ENCODE measurements at places on chromosomes 11 and 22.

DNA sequence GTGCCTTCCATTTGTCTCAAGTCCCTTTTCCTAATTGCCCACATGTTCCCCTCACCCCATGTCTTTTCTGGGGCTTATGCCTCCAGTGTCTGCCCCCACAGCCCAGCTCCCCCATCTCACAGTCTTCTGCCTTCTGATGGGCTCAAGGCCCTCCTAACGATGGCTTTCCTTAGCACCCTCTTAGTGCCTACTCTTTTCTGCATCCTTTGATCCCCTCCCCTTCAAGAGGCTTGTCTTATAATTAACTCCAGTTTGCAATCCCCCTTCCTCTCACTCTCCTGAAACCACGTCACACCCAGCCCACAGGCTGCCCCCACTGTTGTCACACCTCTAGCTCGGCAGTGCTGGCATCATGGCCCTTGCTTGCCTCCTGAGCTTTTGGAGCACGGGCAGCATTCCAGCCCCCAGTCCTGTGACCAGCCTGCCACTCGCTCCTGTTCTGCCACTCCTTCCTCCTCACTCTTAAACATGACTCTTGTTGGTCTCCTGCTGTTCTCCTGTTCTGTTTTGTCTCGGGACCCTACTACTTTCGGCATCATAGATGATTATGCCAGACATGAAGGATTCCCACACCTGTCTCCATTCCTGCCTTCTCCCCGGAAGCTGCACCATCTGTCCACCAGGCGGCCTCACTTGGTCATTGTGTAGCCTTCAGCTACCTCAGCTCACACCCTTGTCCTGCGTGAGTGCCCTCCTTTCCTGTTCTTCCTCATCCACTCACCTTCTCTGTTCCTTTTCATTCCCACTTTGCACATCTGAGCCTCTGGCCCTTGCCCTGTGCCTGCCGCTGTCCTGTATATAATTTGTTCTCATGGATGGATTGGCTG lies 26.1 kb downstream of the UBE2L3 start:
- no peak for DNase-seq

GRCh38 chr22:48070760-48071159 lies 1308.3 kb downstream of the TBC1D22A start:
- no peak for DNase-seq

- no peak for DNase-seq
Observed at GRCh38 chr22:26291940-26292666, 122.8 kb downstream of the SEZ6L start.

GRCh38 chr22:41919357-41920224 lies 4.7 kb upstream of the SHISA8 start:
- DNase-seq: no peak

DNA sequence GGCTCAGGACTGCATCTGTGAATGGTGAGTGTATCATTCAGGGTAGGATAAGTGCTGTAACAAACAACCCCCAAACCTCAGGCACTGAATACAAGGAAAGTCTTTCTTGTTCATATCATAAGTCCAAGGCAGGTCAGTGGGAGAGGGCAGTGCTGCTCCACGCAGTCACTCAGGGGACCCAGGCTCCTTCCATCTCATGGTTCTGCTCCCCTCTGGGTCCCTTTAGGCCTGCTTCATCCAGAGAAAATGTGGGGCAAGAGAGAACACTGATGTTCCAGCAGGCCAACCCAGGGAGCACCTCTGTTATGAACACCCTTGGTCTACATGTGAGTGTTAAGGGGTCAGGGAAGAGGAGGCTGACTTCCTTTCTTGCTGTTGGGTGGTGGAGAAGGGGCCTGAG lies 187.8 kb downstream of the CHST1 start:
- no peak for DNase-seq

GRCh38 chr11:44939673-44940395 lies 10.8 kb downstream of the TP53I11 start:
- DNase-seq: no peak

GRCh38 chr22:30245181-30245984 lies 1.2 kb downstream of the LIF start:
- DNase-seq: no peak

GRCh38 chr11:85040166-85040565 lies 587.0 kb downstream of the DLG2 start:
- DNase-seq: no peak

DNA sequence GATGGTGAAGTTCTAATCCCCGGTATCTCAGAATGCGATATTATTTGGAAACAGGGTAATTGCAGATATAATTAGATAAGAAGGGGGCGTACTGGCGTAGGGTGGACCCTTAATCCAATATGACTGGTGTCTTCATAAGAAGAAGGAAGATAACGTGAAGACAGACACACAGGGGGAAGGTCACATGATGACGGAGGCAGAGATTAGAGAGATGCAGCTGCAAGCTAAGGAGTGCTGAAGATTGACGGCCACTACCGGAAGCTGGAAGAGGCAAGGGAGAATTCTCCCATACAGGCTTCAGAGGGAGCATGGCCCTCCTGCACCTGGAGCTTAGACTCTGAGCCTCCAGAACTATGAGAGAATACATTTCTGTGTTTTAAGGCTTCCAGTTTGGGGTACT lies 54.8 kb downstream of the MIAT start:
- no peak for DNase-seq

- DNase-seq: no peak
Observed at GRCh38 chr11:132471466-132471865, 1060.8 kb downstream of the OPCML start.

DNA sequence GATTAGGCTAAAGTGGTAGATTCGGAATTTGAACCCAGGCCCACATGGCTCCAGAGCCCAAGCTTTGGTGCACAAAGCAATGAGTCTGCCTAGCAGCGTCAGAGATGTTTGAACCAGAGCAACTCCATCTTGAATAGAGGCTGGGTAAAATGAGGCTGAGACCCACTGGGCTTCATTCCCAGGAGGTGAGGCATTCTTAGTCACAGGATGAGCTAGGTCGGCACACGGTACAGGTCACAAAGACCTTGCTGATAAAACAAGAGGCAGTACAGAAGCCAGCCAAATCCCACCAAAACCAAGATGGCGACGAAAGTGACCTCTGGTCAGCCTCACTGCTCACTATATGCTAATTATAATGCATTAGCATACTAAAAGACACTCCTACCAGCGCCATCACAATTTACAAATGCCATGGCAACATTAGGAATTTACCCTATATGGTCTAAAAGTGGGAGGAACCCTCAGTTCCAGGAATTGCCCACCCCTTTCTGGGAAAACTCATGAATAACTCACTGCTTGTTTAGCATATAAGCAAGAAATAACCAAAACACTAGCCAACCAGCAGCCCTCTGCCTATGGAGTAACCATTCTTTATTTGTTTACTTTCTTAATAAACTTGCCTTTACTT lies 40.3 kb upstream of the DAGLA start:
- no peak for DNase-seq

DNA sequence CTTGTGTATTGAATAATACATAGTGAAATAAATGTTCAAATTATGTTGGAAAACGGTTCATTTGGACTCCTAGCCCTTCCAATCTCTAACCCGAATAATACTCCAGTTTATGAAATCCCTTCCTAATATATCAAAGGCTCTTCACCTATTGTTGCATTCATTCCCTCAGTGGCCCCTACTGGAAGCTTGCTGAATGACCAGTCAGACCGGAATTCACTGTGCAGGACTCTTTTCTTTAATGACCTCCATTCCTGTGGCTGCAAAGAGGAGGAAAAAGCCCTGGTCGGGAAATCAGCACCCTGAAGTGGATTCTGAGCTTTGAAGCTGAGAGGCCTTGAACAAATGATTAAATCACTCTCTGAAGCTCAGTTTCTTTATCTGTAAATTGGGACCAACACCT lies 19.1 kb upstream of the RCN1 start:
- no peak for DNase-seq

DNA sequence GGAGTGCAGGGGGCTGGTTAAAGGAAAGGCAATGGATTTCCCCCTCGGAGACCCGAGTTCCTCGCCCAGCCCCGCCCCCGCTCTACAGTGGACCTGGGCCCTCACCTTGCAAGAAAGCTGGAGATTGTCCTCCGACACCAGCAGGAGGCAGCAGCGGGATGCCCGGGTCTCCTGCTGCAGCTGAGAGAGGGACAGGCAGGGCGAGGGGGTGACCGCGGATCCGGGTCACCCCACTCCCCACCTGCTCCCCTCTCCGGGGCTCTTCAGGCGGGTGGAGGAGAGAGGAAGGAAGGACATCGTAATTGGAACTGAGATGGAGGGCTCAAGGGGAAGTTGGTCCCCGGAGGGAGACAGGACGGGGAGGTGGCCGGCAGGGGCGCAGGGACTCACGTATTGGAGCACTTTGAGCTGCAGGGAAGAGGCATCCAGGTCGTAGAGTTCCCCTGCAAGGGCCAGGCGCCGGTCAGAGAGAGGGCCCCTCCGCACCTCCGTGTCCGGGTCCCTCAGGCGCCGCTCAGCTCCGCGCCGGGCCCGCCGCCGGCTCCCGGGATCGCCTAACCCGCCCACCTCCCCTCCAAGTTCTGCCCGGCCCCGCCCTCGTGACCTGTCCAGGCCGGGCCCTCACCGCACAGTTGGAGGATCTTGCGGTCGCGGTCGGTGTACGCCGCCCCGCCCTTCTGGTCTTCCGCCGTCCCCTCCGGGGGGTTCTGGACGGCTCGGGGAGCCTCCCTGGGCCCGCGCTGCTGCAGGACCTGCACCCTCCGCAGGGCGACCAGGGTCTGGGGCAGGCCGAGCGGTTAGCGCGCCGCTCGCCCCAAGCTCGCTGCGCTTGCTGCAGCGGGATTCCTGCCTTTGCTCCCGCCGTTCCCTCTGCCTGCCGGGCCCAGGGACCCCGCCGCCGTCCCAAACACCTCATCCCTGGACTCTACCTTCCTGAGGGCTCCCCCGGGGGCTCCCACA lies 84.1 kb downstream of the PDE2A start:
- DNase-seq: no peak

DNA sequence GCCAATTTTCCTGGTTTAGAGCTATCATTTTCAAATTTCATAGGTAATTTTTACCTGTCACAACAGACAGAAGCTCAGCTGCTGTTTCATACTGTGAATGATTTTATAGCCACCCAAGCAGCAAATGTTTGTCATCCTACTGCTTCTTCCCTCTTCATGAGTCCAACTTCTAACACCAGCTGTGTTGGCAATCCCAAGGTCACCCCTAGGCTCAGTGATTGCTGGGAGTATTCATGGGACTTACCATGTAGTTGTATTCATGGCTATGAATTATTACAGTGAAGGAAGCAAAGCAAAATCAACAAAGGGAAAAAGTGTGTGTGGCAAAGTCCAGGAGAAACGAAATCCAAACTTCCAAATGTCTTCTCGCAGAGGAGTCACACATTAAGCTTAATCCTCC lies 28.5 kb downstream of the CUL5 start:
- DNase-seq: no peak

- peak; percentile 89 for DNase-seq
Observed at GRCh38 chr22:45948081-45948648, 28.8 kb downstream of the WNT7B start.

- no peak for DNase-seq
Observed at GRCh38 chr22:24106385-24107381, 74.6 kb upstream of the SUSD2 start.

DNA sequence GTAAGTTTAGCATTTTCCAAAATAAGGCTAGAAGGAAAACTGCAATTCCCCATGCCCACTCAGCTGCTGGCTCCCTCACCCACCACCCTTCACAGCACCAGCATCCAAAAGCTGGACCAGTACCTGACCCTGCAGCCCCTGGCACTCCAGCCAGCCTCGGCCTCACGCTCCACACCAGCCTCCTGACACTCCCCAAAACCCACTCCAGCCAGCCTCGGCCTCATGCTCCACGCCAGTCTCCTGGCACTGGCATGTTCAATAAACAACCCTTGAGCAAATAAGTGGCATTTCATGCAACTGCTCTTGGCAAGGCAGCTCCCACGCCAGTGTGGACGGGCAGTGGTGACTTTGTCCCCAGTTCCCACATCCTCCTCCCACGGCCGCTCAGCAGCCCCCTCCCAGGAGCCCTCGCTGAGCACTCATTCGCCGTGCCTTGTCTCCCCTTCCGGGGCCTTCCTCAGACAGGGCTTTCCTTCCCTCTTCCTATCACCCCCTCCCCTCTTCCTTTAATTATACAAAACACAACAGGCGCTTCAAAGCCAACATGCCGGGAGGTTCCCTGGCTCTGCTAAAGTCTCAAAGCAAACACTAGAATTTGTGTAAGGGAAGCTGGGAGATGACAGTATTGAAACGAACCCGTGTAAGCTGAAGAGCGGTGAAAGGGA lies 6.8 kb downstream of the TOLLIP start:
- no peak for DNase-seq

DNA sequence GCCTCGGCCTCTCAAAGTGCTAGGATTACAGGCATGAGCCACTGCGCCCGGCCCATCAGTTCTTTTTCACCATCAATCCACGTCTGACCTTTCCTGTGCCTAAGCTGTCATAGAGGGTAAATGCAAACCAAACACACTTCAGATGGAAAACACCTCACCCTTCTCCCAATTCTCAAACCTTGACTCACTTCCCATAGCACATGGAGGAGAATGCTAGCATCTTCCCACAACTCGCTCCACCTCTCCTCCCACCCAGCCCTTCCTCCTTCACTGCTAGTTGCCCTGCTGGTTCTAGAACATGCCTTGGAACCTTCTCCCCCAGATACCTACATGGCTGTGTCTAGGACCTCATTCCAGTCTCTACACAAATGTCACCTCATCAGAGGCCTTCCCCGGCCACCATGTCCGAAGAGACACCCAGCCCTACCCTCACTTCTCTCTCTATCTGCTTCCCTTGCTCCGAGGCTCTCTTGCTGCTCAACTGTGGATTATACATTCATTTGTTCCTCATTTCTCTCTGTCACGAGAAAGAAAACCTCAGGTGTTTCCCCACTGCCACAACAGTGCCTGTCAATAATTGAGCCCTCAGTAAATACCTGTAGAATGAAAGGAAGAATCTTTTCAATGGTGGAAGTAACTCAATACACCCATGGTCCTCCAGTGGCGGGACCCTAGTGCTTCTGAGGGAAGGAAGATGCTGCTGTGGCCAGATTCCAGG lies 21.3 kb upstream of the NCF4 start:
- DNase-seq: no peak

DNA sequence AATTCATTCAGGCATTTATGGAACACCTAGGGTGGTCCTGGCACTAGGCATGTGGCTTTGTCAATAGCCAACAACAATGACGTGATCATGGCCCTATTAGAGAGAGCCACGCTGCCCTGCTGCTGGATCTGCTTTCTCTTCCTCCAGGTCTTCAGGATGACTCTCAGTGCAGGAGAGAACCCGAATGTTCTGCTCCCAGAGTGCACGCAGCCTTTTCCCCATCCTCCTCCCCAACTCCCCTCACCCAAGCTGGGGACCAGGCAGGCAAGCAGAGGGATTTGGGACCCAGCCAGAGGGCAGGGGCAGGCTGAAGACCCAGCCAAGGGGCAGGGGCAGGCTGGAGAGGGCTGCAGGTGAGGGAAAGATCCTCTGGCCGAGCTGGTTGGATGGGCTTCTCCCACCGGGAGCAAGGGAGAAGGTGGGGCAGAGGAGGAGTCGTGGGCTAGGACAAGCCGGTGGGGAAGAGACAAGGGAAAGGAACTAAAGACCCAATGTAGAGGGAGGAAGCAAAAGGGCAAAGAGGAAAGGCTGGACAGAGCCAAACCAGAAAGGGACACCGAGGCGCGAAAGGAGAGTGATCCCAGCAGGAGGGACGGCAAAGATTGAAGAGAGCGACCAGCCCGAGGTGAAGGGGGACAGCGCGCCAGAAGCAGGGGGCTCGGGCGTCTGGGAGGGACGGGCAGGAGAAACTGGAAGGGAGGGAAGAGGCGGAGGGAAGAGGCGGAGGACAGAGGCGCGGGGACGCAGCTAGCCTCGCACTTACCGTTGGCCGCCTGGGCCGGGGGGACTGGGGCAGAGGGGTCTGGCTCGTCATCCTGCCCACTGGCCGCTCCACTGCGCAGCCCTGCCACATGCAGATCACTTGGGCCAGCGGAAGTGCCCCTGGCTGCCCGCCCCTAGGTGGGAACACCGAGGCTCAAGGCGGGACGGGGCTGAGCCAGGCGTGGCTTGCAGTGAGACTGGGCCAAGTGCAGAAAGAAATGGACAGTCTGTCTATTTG lies at the start of gene KCTD14:
Gene KCTD14, minus strand, starts transcription at position 880 of the 1,000 bp plus-strand sequence. Its CDS starts 27 bp downstream, at position 853.
- DNase-seq: no peak
